ENCODE measurements at places on chromosomes 3 and 15. TPM values are rescaled to one million over a fixed set of nuclear protein-coding genes. Genes with fewer than 3 reads are reported as not detected.

- DNase-seq, result no peak
Observed at GRCh38 chr3:12841970-12842328, 584 bp upstream of the RPL32 start.

Gene CFAP44
- total RNA-seq, result 1.9 TPM

- DNase-seq, result no peak
Observed at GRCh38 chr3:4505688-4506558, 12.8 kb downstream of the ITPR1 start.

DNA sequence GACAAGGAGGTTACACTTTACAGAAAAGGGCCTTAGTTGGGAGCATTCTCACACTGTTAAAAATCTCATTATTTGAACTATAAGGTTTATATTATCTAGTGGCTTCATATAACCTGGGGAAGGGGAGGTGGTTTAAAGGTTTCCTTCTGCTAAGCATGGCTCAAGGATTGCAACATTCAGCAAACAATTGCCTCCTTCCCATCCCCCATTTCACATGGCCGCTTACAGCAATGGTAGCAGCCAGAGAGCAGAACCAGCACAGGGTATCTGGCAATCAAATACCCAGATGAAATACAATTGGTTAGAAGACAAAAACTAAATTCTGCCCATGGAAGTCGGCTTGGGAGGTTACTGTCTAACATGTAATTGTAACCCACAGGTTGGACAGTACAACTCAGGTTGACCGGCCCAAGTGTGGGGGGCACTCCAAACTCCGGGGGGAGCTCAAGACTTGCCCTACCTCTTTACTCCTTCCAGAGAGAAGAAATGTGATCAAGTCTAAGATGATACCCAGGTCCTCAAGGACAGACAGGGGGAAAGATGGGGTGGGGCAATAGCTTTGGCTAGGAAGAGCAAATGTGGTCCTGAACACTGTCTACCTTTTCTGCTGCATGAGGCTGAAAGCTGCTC lies 15.5 kb downstream of the ETV5 start:
- DNase-seq, result no peak

DNA sequence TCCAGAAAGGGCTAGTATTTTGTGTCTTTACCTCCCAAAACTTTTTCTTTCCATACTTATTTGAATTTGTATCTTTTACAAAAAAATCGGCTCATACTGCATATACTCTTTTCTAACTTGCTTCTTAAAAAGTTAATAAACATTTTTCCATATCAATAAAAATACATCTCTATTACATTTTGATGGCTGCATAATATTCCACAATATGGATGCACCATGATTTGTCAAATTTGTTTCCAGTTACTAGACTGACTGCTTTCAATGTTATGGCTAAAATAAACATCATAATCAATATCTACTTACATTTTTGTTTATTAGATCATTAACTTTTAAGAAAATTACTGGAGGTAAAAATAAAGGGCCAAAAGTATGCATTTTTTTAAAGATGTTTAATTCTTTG lies 121.7 kb downstream of the MEIS2 start:
- DNase-seq, result no peak

Gene ADGRG7
- total RNA-seq, result not detected

- DNase-seq, result no peak
Observed at GRCh38 chr3:59867185-59868002, 817.6 kb upstream of the CFAP20DC start.

GRCh38 chr3:65449841-65450428 lies 588.8 kb downstream of the MAGI1 start:
- no peak for DNase-seq

Gene VGLL3
- 223 TPM for total RNA-seq

- no peak for DNase-seq
Observed at GRCh38 chr15:29105151-29105854, 164.3 kb downstream of the NSMCE3 start.

All from fibroblast of villous mesenchyme (primary cell).